ENCODE measurements at places on chromosomes 11 and 22.

GRCh38 chr11:37107415-37107814, 509.4 kb upstream of the RAG2 start:
- DNase-seq: peak; percentile 5

DNA sequence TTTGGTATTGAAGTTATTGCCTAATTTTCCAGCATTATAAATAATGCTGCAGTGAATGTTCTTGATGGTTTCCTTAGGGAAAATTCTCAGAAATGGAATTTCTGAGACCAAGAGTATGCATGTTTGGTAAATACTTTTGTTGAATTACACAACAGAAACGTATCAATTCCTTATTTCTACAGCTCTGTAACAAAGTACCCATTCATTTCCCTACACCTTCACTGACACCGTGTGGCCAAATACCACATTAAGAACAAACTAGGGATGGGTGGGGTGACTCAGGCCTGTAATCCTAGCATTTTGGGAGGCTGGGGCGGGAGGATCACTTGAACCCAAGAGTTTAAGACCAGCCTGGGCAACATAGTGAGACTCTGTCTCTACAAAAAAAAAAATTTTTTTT, 21.8 kb downstream of the MCAM start:
- peak; percentile 47 for DNase-seq

- no peak for DNase-seq
These were observed 22.5 kb upstream of the KRTAP5-6 start for GRCh38 chr11:1674173-1675131.

GRCh38 chr11:17752144-17752543, 17.6 kb downstream of the KCNC1 start:
- no peak for DNase-seq

DNA sequence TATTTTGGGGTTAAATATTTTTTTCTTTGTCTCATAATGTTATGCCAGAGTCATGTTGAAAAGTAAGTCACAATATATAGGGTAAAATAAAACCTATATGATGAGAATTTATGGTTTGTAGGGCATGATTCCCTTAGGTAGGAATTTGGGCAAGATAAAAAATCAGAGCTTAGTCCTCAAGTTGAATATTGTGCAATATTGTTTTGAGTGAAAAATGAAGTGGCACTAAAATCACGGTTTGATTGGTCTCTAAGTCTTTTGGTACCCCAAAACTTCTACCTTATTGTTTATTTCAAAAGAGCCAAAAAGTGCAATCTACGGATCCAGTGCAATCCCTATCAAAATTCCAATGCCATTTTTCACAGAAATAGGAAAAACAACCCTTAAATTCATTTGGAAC, 1.6 kb upstream of the MRPL16 start:
- DNase-seq: no peak

GRCh38 chr22:24831687-24832086, 25.7 kb downstream of the SGSM1 start:
- no peak for DNase-seq

DNA sequence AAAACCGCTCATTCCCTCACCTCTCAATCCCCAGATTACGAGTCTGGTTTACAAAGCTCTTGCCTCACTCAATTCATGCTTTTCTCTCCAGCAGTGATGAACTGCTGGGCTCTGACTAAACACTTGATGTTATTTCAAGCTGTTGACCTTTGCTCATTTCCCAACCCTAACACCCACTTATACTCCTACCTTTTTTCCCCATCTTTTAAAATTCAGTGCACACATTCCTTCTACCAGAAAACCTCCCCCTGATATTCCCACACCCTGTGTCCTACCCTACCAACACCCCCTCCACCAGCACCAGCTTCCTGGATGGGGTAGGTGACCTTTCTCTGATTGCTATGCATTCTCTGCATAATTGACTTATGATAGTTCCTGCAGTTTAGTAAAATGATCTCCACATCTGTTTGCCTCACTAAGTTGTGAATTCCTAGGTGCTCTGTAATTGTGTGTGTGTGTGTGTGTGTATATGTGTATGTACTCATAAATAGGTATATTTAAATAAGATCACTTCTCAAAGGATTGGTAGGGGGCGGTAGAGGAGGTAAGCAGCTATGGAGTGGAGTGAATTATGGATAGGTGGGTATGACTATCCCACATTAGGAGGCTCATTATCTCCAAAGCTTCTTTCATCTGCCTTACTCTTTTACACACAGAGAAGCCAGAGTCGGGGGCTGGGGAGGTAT, 842 bp downstream of the HEPACAM start:
- DNase-seq: no peak

DNA sequence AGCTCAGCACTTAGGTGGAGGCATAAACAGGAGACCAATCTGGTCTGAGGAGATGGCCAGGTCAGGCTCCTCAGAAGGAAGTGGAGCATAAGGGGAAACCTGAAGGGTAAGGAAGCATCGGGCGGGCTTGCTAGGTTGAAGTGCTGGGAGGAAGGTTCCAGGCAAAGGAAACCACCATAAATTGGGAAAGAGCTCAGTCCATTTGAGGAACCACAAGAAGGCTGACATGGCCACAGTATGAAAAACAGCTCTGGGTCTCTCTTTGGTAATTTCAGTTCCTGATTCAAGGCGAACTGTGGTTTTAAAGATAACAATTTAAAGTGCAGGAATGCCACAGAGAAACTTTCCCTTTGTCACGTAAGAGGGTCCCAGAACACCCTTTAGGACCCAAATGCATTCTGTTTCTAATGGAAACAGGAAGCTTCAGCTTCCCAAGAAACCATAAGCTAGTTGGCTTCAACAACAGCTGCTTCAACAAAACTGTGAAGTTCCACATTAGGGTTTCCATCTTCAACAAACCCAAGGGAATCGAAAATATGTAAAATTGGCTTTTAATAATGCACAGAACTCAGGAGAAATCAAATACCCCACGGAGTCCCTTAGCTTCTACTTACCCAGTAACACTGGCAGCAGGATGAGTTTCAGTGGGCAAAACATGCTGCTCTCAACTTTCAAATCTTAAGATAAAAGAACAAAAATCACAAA, 10.4 kb downstream of the JAML start:
- peak; percentile 91 for DNase-seq

GRCh38 chr22:27713461-27713860, 88.1 kb downstream of the MN1 start:
- DNase-seq: no peak

DNA sequence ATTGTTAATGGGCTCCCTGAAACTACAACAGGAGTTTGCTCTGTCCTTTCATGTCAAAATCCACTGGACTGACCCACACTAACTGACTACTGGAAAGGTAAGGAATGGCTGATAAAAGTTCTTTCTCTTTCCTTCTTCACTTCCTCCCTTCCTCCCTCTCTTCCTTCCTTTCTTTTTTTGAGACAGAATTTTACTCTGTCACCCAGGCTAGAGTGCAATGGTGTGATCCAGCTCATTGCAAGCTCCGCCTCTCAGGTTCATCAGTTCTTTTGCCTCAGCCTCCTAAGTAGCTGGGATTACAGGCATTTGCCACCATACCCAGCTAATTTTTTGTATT, 85.2 kb downstream of the IGLL1 start:
- no peak for DNase-seq

DNA sequence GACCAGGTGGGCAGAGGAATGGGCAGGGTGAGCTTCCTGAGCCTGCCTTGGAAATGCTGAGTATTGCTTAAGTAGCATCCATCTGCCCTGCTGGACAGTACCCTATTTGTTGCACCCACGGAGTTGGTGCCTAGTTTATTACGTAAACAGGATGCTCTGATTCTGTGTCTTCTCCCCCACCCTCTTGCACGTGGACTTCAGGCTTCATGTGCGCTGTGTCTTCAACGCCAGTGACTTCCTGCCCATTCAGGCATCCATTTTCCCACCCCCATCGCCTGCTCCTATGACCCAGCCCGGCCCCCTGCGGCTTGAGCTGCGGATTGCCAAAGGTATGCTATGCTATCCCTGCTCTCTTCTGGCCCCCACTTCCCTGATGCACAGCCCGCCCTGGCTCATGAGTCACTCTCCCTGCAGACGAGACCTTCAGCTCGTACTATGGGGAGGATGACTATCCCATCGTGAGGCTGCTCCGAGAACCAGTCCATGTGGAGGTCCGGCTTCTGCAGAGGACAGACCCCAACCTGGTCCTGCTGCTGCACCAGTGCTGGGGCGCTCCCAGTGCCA, 5.7 kb downstream of the ZP1 start:
- DNase-seq: no peak

DNA sequence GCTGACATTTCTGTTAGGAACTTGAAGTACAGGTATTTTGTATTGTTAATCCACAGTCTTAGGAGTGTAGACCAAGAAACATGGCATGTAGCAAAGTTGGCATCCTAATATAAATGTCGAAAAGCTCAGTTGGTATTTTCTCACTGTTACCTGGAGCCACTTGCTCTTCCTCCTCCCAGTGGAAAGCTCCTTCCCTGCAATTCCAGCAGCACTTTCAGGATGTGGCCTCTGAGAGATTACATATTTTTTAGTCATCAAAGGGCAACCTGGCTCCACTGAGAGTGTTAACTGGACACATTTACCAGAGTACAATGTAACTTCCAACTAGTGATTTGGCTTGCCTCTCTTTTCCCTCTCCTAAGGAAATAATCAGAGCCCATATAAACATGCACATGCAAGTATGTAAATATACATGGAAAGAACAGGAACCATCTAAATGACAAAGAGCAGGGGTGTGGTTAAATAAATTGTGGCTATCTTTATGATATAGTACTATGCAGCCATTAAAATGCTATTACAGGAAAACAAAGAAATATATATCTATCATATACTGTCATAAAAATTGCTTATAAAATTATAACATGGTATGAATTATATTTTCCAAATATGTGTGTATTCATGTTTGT, 14.3 kb upstream of the EED start:
- DNase-seq: no peak

DNA sequence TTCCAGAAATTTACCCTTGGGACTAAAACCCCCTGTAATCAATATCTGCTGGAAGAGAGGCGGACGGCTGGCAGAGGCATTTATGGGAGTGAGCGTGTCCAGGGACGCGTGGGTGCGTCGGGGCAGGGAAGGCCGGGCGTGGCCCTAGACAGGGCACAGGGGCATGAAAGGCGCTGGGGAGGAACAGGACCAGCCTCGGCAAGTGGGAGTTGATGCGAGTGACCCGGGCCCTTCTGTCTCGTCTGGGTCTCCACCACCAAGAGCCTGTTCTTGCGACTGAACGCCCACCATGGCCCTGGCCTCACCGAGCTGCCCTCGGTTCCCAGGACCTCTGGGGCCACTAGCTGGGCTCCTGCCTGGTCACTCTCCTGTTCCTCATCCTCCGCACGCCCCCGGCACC, 17.5 kb downstream of the OSBPL5 start:
- no peak for DNase-seq

GRCh38 chr11:33703788-33704187, 3.2 kb upstream of the C11orf91 start:
- no peak for DNase-seq

DNA sequence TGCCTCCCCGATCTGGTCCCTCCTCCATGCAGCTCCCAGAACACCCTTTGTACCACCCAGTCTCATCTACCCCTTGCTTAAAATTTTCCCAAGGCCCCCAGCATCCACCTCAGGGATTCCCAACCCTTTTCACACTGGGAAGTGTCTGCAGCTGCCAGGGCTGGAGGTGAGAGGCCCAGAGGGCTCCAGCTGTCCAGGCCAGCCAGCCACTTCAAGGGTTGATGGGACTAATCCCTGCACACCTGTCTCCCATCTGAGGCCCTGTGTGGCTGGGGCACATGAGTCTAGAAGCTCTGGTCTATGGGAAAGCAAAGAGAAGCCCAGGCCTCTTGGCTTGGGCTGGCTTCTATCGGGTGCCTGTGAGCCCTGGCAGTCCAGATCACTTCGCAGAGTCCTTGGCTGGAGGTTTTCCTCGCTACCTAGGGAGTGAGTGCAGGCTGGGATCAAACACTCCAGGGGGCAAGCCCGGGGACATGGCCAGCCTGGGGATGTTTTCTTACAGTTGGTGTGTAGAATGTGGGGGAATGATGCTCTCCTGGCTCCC, 41.1 kb upstream of the TPBGL start:
- no peak for DNase-seq

DNA sequence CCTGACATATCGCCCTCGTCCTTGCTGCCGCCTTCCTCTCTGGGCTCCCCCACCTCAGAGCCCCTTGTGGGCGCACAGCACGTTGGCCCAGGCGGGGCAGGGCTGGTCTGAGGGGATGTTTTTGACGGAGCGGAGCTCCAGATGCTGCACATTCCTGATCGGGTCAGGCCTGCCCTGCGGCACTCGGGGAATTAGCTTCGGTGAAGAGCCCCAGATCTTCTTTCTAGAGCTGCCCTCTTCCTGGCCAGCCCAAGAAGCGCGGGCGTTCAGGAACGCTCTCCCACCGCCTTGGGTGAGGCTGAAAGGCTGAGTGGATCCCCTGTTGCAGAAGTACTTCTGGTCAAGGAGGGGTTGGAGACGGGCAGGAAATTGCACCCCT, 12.1 kb downstream of the YPEL4 start:
- no peak for DNase-seq

GRCh38 chr11:132977241-132977640, 555.1 kb downstream of the OPCML start:
- DNase-seq: no peak

GRCh38 chr22:25654676-25655075, 87.3 kb upstream of the MYO18B start:
- DNase-seq: peak; percentile 28

DNA sequence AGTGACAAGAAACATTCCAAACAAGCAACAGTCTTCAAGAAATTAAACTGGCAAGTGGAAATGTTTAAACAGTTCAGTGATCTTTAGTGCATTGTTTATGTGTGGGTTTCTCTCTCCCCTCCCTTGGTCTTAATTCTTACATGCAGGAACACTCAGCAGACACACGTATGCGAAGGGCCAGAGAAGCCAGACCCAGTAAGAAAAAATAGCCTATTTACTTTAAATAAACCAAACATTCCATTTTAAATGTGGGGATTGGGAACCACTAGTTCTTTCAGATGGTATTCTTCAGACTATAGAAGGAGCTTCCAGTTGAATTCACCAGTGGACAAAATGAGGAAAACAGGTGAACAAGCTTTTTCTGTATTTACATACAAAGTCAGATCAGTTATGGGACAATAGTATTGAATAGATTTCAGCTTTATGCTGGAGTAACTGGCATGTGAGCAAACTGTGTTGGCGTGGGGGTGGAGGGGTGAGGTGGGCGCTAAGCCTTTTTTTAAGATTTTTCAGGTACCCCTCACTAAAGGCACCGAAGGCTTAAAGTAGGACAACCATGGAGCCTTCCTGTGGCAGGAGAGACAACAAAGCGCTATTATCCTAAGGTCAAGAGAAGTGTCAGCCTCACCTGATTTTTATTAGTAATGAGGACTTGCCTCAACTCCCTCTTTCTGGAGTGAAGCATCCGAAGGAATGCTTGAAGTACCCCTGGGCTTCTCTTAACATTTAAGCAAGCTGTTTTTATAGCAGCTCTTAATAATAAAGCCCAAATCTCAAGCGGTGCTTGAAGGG, 6.0 kb downstream of the MALAT1 start:
- DNase-seq: peak; percentile 72

DNA sequence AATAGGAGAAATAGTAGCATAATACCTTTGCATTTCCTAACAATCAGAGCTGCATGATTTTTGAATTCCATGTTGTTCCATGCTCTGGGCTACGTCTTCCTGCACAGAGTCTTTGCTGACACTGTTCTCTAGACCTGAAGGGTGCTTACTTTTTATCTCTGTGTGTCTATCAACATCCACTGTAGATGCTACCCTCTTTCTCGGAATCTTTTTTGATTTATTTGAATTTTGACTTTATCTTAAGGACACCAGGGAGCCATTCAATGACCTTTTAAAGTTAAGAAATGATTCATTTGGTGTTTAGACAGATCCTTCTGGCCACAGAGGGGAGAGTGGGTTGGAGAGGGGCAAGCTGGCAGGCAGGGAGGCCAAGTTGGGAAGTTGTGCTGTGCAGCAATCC, 90.1 kb downstream of the LDLRAD3 start:
- no peak for DNase-seq

- peak; percentile 37 for DNase-seq
These were observed 1.7 kb upstream of the INCENP start for GRCh38 chr11:62122076-62122475.

Measured in OCI-M1 (cell line).